Osteocyte (in vitro differentiated cells): ENCODE measurements at places on chromosomes 11 and 22. TPM values are rescaled to one million over a fixed set of nuclear protein-coding genes. Genes with fewer than 3 reads are reported as not detected.

DNA sequence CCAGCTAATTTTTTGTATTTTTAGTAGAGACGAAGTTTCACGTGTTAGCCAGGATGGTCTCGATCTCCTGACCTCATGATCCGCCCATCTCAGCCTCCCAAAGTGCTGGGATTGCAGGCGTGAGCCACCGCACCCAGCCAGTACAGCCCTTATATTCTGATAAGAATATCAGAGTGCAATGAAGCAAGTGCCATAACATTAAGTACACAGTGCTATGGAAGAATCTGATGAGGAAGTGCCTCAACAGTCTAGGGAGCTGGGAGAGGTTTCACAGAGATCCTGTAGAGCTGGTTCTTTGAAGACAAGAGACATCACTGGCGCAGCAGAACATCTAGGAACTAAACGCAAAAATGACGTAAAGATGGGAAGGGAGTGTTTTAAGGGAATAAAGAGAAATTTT lies 2.1 kb downstream of the RTCB start:
- DNase-seq: no peak

DNA sequence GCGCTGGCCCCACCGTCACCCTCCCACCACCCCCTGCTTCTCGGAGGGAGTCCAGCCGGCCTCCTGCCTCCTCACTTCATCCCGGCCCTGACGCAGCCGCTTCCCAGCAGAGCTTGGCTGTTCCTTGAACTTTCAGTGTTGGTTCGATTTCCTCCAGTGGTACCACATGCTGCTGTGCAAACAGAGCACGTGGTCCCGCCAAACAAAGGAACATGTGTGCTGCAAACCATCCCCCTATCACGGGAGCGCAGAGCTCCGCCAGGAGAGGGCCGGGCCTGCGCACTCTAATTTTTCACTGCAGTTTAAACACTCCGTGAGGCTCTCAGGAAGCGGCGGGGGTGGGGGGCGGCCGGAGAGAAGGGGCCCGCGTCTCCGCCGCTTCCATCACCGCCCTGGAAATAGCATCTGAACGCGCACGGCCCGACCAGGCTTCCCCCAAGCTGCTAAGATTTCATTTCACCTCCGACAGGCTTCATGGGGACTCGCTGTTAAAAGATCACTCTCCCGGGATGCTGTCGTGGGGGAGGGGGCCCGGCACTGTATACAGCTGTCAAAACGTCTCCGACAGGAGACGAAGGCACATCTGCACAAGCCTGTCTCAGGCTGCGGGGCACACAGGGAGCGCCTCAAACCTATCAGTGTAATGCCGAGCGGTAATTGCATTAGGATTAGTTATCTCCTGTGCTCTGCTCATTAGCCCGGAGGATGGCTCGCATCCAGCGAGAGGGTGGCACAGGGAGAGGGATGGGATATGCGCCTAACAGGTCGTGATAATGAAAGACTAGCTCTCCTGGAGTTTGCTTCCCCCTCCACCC lies 269.9 kb upstream of the SORL1-AS1 start:
- peak; percentile 87 for DNase-seq

DNA sequence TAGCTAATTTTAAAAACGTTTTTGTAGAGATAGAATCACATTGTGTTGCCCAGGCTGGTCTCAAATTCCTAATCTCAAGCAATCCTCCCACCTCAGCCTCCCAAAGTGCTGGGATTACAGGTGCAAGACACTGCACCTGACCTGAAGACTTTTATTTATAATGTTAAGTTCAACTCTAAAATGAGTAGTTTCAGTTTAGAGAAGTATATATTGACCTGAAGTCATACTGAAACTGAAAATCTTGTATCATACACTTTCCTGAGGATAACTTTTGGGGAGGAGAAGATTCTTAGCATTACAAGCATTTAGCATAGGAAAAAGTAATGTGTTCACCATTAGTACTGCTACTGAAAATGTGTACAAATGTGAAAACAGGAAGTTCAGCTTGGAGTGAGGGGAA lies 249.3 kb downstream of the CASP12 start:
- no peak for DNase-seq

GRCh38 chr11:123587044-123587443 lies 67.4 kb downstream of the SCN3B start:
- DNase-seq: no peak

GRCh38 chr11:14190992-14191778 lies 167.8 kb downstream of the RRAS2 start:
- no peak for DNase-seq

DNA sequence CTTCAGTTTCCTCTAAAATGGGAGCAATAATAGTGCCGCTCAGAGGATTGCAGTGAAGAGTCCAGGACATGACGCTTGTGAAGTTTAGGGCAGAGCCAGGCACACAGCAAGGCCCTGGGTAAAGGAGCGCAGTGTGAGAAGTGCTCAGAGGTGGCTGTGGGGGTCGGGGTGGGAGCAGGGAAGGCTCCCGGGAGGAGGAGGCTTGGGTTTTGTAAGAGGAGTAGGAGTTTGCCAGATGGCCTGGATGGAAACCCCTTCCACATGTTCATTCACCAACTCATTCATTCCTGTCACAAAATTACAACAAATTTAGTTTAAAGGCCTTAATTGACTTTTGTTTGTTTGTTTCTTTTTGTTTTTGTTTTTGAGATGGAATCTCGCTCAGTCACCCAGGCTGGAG lies 17.0 kb downstream of the CRYBB2 start:
- no peak for DNase-seq

GRCh38 chr11:45155058-45155551 lies 8.7 kb downstream of the PRDM11 start:
- DNase-seq: peak; percentile 74

OR8G5 gene
- total RNA-seq: not detected in 2 replicates

- no peak for DNase-seq
Observed at GRCh38 chr11:11389238-11389637, 36.2 kb upstream of the CSNK2A3 start.

DNA sequence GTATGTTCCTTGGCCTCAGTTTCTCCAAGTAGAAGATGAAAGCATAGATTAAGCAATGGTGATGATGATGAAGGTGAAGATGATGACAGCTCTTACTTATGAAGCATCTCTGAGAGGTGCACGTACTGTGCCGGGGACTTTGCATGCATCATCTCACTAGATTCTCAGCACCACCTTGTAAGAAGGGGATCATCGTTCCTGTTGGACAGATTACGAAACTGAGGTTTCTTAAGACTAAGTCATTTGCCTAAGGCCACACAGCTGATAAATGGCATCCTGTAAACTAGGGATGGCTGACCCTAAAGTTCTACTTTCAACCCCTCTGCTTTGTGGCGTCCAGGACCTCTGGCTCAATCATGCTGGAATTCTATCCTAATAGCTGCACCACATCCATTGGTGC lies 8.7 kb downstream of the MS4A15 start:
- no peak for DNase-seq

DNA sequence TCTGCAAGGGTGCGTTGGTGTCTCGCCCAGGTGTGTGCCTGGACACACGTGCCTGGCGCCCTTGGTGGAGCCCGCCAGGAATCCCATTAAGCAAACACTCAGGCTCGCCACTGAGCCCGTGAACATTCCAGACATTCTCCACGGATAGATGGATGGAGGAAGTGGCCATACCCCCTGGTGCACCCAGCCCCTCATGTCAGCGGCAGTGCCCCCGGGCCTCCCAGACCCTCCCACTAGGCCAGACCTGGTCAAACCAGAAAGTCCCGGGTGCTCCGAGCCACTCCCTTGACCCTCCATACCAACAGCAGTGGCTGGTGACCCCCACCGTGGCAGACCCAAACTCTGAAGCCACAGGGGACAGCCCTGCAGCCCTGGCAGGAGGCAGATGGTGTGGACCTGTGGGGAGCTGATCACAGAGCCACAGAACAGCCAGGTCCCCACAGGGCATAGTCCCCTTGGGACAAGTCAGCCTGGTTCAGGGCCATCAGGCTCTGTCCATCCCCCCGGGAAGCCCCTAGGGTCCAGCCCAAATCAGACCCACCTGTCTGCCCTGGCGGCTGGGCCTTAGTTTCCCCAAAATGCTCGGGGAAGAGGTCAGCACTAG lies 1.9 kb downstream of the EPS8L2 start:
- DNase-seq: no peak
